Activated CD8-positive, alpha-beta memory T cell treated with anti-CD3 and anti-CD28 coated beads for 4 hours (primary cell): ENCODE measurements at places on chromosomes 7 and 10.

DNA sequence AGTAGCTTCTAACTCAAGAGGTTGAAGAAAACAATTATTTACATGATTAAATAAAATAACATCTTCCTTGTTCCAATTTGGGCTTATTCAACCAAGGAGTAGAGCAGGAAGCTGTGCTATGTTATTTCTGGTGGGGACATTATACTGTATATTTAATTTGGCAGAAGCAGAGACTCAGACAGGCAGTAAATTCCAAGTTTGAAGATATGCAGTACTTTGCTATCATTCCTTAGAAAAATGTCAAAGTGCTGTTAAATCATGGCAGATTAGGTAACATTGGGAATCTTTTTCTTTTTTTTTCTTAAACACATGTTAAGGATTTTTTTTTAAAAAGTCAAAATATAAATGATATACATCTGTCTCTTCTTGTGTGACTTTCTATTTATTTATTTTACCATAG is 190.1 kb downstream of the SUGCT start:
- no peak for DNase-seq

GRCh38 chr10:85008488-85009184 is 680.2 kb downstream of the CCSER2 start:
- DNase-seq = no peak

DNA sequence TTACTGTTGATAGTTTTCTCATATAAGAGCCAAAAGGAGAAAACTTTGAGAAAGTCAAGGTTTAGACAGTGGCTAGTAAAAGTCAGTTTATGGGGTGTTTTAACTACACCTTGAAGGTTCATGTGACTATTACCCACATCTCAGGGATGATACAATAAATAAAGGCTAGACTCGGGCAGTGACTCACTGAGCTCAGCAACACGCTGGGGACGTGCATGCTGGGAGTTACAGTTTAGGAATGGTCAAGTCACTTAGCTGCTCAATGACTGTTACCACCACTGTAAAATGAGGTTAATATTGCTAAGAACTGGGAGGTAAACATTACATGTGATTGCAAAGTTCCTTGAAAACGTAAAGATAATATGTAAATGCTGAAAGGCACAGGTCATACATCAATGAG is 1254.4 kb upstream of the PHF14 start:
- DNase-seq = no peak

DNA sequence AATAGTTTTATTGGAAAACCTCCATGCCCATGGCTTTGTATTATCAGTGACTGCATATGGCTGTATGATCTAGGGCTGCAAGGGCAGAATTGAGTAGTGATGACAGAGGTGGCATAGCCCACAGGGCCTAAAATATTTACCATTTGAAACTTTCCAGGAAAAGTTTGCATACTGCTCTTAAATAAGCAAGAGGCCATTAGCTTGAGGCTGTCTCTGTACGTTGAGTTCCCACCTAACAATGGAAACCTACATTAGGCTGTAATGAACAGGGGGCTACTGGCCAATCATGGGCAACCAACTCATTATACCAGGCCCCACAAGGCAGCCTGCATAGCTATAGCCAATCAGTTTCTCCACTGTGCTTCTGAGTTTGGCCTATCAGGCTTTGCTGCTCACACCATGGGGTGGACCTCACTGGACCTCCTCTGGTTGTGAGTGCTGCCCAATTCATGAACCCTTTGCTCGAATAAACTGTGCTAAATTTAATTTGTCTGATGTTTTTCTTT is 673 bp upstream of the ST8SIA6 start:
- DNase-seq = no peak

GRCh38 chr7:42226354-42226941 is 10.6 kb downstream of the GLI3 start:
- no peak for DNase-seq

DNA sequence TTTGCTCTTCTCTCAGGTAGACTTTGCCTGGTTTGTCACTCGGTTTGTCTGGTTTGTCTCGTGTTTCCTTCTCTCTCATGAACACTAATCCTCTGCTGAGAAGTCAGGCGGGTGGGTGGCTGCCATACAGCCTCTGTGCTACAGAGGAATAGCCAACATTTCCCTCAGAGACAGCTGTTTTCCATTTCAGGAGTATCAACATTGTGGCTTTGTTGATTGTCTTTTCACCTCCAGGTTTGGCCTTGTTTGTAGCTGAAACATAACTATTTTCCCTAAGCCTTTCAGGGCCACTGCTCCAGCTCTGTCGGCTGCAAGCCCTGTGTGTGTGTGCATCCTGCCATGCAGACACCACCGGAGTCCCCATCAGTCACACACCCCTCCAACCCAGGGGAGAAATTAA is 122.8 kb downstream of the BAMBI start:
- no peak for DNase-seq

- DNase-seq = no peak
Observed at GRCh38 chr7:67637023-67637358, 640.4 kb downstream of the TYW1 start.

DNA sequence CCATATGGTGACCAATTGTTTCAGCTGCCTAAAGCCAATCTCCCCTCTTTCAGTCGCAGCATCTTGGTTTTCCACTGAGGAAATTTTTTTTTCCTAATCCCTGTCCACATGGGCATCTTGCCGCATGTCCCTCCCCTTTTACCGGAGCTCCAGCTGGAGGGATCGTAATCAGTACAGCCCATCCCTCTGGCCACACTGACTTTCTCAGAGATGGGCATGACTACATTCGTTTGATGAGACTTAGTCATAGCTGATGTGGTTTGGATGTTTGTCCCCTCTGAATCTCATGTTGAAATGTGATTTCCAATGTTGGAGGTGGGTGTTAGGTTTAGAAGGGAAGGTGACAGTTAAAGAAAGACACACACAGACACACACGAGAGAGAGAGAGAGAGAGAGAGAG is 186.8 kb upstream of the CXCL12 start:
- no peak for DNase-seq

DNA sequence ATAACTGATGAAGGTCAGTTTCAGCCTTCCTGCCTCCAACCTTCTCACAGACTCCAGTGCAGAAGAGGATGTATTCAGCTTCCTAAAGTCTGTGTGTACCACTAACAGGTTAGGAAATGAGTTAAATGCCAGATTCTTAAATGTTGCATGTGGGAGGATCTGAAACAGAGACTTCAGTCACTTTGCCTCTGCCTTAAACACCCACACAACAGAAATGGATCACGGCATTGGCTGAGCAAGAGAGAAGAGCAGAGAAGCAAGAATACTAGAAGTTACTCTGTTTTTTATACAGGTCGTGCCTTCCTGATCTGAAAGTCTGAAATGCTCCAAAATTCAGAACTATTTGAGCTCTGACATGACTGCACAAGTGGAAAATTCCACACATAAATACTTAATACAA is 98.9 kb upstream of the ARHGAP21 start:
- DNase-seq = no peak

- DNase-seq = no peak
Observed at GRCh38 chr10:129416956-129417765, 49.9 kb upstream of the MGMT start.

GRCh38 chr7:143205560-143206293 is 16.1 kb upstream of the TAS2R40 start:
- no peak for DNase-seq
